ENCODE measurements at places on chromosomes 16 and 17.

DNA sequence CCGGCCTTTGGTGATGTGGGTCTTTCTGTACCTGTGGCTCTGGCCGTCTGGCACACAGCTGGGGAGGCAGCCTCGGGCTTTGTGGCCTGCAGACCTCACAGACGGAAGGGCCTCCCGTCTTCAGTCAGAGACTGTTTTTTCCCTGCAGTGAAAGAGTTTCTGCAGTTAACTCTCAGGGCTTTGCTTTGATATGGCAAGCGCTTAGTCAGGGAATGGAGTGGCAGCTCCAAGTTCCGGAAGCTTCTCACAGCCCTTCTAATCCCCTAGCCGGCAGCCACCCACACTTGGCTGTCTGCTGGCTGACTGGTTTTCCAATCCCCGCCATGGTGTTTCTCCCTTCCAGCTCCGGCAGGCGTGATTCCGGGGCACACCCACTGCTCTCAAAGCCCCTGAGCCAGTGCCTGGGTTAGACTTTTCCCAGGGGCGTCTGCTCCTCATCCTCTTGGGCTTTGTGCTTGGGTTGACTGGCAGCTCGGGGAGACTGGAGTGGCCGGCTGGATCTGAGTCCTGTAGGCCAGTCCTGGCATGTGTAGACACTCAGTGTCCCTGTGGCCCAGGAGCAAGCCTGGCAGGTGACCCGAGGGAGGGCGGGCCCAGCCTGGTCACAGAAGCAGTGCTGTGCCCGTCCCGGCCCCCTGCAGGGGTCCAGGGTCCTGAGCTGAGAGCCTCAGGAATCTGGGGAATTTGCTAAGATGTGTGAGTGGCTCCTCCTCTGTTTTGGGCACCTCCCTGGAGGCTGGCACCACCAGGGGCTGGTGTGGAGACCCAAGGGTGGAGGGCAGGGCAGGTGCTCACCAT lies 29.9 kb downstream of the BAIAP2 start:
- no peak for DNase-seq

- no peak for DNase-seq
These were observed 309.1 kb downstream of the FOXL1 start for GRCh38 chr16:86887416-86887815.

GRCh38 chr16:49859125-49859811 lies 3.4 kb upstream of the ZNF423 start:
- DNase-seq, result peak; percentile 27

GRCh38 chr17:65556910-65557348 lies 4.5 kb downstream of the AXIN2 start:
- no peak for DNase-seq

GRCh38 chr16:69293401-69293800 lies 17.7 kb upstream of the VPS4A start:
- no peak for DNase-seq

DNA sequence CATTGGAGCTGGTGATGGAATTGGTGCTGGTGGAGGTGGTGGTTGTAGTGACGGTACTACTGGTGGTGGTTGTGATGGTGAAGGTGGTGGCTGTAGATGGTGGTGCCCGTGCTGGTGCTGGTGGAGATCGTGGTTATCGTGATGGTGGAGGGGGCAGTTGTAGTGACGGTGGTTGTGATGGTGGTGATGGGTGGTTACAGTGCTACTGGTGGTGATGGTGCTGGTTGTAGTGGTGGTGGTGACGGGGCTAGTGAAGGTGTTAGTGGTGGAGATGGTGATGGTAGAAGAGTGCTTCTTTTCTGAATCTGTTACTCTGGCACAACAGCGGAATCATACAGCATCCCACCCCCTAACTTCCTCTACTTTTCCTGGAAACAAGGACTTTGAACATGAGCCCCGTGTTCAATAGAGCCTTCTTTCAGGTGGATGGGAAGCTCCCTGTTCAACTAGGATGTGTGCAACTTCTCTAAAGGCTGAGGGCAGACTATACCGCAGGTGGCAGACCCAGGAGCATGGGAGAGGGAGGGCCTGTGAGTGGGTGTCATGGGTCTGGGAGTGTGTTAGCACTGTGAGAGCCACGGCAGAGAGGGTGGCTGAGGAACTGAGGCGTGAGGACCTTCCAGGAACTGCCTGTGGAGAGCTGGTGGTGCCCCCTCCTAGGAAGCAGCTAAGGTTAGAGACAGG lies 8.2 kb downstream of the TBX21 start:
- no peak for DNase-seq

- peak; percentile 34 for DNase-seq
These were observed 9.3 kb upstream of the WBP2 start for GRCh38 chr17:75864448-75864871.

DNA sequence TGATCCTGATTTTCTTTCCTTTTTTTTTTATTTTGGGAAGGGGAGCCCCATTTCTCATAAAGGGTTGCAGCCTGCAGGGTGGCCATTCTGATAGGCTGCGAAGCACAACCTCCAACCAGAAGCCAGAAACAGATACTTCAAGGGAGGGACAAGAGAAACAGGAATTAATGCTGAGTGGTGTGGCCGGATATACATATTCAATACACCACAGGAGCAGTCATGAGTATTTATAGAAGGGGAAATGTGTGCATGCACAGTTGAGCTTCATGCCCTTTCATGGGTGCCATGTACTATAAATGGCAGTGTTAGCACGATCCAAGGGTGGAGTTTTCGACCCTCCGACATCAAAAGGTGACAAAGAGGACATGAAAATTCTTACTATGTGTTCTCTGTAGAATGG lies 320.8 kb downstream of the CBLN1 start:
- DNase-seq, result no peak

Data from activated CD4-positive, alpha-beta T cell treated with anti-CD3 and anti-CD28 coated beads, Interleukin-2, amount 50 U/mL, for 48 hours (primary cell).